ENCODE measurements at places on chromosomes 5 and 9.
A peak's percentile ranks its signal among the peaks of the same experiment; 100 is the strongest.

DNA sequence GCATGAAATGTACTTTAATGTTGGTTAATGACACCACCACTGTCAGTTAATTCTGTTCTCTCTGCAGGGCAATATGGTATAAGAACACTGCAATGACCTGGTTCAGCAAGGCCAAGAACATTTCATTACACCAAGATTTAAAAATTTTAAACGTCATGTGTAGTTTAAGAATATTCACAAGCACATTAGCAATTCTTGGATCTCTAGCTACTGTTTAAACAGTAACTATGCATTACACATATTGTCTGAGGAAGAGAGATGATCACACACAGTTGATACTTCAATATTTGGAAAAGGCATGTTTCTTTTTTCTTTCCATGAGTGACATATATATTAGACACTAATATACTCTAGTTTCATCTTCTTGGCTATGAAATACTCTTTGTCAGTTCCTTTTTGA is 143.0 kb downstream of the ADAMTS12 start:
- no peak for DNase-seq

- DNase-seq, result no peak
Observed at GRCh38 chr9:116112236-116112635, 41.4 kb upstream of the PAPPA start.

DNA sequence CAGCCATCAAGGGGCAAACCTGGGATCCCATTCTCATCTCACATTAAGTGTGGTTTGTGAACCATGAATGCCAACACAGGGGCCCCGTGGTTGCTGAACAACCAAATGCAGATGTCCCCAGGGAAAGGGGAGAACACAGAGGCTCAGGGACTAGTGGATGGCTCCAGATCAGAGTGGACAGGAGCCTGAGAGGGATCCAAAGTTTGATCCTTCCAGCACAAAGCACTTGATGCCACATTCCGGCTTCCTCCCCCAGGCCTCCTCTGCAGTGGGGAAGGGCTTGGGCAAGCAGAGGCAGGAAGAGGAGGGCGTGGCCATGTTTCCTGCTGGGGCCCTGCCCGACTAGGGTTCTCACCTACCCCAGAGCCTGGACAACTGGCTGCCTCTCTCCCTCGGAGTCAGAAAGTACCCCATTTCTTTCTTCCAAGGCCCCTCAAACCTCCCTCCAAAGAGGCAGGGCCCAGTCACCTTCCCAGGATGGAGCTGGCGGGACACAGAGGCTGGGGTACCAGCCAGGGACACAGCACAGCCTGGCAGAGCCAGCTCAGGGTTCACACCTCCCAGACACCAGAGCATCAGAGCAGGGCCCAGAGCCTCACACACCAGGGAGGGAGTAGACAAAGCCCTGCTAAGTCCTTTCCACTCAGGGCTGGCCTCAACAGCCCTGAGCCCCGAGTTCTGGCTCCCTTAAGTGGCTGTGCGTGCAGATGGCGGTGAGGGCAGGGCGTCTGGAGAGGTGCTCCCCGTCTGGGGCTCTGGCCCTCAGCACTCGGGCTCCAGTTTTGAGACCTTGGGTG is 4.3 kb upstream of the RNF44 start:
- DNase-seq, result no peak

GRCh38 chr5:123382252-123382651 is 41.0 kb downstream of the CEP120 start:
- no peak for DNase-seq

GRCh38 chr5:168601972-168602371 is 22.8 kb upstream of the PANK3 start:
- no peak for DNase-seq

- no peak for DNase-seq
Observed at GRCh38 chr5:116842514-116842961, 267.9 kb upstream of the SEMA6A start.

DNA sequence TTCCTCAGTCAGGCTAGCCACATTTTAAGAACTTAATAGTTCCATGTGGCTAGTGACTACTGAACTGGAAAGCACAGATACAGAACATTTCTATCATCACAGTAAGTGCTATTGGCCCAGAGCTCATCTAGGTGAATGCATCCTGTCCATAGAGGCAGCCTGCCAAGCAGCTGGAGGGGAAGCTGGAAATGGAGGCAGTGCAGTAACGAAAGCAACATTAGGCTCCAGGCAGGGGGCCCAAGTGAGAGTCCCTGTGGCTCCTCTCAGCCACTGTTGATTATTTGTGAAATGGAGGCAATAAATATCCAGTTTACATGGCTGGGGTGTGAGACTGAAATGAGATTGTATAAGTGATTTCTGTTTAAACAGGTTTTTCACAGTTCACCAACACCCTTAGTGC is 227.2 kb upstream of the KLF9 start:
- peak; percentile 20 for DNase-seq

DNA sequence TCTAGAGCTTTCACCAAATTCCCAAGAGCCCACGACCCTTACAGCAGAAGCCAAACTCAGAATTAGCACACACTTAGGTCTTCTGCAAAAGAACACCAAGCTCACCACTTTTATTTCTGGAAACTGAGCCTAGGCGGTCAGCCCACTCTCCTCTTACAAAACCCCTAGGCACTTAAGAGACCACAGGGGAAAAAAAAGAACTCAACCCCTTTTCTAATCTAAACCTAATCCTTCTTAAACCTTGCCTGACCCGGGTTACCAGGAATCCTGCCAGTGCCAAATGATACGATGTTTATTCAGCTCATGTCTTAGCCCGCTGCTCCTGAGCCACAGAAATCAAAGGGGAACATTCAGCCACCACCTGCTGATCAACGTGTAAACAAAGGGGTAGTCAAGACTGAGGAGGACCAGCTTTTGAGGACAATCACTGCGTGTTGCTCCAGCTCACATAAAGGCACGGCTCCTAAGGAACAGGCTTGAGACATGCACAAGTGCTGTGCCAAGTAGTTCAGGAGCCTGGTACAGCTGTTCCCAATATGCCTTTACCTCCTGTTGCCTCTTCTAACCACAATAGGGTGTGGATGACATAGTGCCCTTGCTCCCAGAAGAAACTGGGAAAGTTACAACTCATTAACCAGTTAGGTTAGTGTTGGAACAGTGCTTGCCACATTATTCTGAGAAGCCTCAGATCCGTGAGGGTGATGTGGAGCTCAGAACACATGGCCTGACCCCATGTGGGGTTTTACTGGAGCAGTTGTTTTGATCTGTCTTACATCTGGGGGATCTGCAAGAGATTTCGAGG is 49.3 kb downstream of the ZFAND5 start:
- peak; percentile 92 for DNase-seq

GRCh38 chr5:139633295-139634027 is 14.7 kb upstream of the CXXC5 start:
- DNase-seq, result peak; percentile 62

GRCh38 chr5:151592855-151593408 is 1.8 kb upstream of the FAT2 start:
- DNase-seq, result no peak

GRCh38 chr5:83331842-83332241 is 139.7 kb upstream of the VCAN start:
- DNase-seq, result no peak

- no peak for DNase-seq
Observed at GRCh38 chr9:33414268-33414667, 11.9 kb upstream of the AQP7 start.
